Activated gamma-delta T cell treated with Interleukin-2 at 50 U/mL for 16 hours (primary cell): ENCODE measurements at places on chromosomes 7 and 10.

DNA sequence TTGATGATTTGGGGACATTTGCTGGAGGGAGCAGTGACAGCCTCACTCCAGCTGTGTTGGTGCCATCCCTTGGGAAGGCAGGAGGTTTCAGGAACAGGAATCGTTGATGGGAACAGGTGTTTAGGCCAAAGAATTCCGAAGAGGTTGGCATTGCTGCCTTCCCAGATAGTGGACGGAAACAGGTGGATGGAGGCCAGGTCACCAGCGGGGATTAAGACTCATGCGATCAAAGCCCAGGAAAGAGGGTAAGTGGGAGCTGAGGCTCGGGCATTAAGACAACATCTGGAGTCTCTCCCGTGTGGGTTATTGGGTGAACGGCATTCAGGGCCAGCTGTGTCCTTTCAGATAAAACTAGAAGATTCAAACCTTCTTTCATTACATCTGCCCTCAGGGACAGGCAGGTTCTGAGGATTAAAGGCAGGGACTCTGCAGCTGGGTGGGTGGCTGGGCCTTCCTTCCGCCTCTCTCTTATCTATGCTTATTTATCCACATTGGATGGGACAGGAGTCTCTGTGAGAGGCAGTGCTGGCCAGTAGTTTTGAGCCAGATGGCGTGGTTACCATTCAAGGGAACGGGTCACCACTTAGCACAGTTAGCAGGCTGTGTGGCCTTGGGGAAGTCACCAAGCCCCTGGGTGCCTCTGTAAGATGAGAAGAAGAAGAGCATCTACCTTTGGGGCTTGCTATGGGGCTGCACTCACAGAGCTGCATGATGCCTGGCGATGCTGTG lies 67.6 kb downstream of the INSIG1 start:
- no peak for DNase-seq

DNA sequence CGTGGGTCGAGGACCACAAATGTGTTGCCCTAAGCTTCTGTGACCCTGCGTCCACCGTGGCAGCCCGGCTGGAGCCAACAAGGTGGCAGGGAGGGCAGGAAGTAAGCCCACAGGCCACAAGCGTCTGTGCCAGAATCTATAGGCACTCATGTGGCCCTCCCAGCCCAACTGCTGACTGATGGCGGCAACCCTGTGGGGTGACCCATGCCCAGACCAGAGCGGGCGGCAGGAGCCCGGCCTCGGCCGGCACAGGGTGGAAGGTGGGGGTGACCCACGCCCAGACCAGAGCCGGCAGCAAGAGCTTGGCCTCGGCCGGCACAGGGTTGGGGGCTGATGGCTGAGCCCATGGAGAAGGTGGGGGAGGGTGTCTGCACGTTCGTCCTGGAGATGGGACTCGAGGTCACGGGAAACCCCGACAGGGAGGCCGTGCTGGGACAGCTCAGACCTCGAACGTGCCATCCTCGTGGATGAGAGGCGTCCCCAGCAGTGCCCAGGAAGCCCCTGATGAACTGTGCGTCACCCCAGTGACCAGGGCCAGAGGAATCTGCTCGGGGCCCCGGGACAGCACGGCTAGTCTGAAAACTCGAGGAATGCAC lies 181.0 kb downstream of the ELFN1 start:
- no peak for DNase-seq

- no peak for DNase-seq
Measured at GRCh38 chr10:75058161-75058560, 53.3 kb upstream of the SAMD8 start.

GRCh38 chr7:47573758-47574481 lies 8.0 kb downstream of the TNS3 start:
- DNase-seq, result no peak

GRCh38 chr7:13110107-13110506 lies 422.7 kb downstream of the ARL4A start:
- DNase-seq, result no peak

DNA sequence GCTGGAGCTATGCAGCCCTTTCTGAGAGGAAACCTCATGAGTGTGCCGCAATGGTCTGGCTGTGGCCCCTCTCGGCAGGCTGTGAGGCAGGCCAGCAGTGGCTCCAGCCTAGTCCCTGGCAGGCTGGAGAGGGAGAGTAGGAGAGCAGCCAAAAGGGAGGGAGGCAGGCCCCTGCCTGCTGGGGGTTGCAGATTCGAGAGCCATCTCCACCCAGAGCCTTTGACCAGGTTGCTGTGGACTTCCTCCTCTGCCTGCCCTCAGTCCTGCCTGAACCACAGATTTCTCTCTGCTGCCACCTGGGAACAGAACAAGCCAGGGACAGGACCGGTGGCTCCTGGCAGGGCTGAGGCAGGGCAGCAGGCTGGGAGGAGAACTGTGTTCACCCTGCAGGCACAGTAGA lies 13.9 kb downstream of the PAX2 start:
- DNase-seq, result no peak

DNA sequence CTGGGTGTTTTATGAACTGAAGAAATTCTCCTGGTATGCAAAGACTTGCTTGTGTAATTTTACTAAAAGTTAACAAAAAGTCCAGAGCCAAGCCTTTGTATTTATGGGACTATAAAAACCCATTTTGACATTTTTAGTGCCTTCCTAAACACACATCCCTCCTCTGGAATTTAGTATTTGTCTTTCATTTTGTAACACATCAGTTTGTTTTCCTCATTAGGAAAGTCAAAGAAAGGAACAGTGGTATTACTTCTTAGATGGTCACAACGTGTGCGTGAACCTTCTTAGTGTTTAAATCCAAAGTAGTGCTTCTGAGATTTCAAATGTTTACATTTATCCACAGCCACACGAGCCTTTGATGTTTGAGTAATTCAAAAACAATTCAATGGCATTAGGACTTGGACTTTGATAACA lies 103.2 kb upstream of the TMEM106B start:
- DNase-seq, result no peak

GRCh38 chr10:7302930-7303557 lies 107.8 kb downstream of the SFMBT2 start:
- no peak for DNase-seq

DNA sequence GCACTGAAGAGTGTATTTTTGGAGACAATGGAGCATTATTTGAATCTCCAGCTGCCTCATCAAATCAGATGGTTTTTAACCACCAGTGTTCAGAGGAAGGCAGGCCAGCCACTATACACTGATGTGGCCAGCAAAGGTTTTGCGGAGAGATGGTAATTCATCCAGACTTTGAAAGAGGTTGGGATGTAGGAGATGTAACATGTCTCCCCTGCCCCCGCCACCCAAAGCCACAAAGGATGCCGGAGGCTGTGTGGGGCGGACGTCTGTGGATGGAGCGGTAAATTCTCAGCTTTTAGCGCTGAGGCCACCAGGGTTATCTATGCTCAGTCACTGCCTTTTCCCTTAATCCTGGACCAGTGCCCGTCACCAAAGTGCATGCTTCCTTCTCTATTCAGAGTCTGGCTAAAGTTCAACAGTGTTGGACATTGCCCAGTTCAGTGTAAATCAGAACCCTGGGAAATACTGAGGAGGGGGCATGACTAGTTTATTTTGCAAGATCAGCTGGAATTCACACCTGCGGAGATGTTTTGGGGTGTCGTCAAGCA lies 3.7 kb upstream of the TRIP6 start:
- DNase-seq, result no peak

GRCh38 chr7:80815733-80816132 lies 103.1 kb downstream of the SEMA3C start:
- no peak for DNase-seq

DNA sequence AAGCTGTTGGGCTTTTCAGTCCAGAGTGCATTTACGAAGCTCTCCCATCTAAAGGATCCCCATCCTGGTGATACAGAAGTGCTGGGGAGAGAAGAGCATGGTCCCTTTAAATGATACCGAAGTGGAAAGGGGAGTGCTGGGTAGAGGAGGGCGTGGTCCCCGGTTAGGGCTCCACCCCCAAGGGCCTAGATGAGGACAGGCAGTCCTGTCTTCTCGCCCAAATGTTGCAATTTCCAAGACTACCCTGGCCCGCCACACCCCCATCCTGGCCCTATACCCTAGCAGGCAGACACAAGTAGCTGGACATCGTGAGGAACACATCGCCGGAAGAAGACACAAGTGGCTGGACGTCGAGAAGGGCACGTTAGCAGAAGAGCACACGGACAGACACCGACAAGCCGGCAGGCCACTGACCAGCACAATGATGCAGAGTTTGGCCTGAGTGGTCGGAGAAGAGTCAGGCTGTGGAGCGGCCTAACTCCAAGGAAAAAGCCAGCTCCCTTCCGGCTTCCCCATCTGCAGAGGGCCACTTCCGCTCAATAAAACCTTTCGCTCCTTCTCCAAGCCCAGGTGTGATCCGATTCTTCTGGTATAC lies 439.5 kb upstream of the NRP1 start:
- no peak for DNase-seq
